ENCODE measurements at places on chromosomes 6 and 20.
A peak's percentile ranks its signal among the peaks of the same experiment; 100 is the strongest.

DNA sequence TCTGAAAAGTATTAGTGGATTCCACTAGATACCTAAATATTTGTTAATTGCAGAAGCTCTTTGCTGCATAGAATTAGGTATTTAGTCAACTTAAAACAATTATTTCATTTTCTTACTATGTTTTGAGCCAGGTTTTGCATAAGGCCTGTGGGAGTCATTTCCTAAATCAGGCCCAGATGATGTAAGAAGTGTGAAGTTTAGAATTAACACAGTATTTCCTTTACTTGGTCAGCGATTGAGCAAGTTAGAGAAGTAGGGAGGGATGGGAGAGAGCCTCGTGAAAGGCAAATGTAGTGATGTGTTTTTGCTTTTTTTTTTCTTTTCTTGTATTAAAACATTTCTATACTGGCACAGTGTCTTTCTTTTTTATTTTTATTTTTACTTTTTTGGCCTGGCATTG lies 711.1 kb downstream of the HDGFL1 start:
- no peak for DNase-seq

DNA sequence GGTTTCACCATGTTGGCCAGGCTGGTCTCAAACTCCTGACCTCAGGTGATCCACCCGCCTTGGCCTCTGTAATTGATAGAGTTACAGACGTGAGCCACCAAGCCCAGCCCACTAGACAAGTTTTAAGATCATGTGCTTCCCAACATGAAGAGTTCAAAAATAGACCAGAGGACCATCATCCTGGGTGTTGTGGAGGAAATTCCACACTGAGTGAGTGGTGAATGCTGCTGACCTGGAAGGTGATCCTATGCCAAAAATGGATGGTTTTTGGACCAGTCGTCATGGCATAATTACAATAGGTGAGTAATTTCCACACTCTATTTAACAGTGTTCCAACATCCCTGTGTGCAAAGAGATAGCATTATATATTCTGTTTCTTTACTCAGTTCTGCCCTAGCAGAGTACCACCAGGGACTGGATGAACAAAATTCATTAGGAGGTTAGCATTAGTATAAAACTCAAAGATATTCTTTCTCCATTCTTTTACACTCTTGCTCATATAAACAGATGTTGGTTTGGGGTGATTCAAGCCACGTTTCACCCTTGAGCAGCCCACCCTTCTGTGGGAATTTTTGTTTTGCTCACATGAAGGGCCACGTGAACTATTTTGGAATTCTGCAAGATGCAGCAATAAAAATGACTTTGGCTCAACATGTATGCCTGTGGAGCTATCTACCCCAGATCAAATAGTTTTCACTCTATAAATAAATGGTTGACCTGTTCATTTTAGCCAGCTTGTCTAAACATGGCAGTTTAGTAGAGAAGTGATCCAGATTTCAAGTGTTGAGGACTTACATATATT lies 206.2 kb upstream of the TCF21 start:
- no peak for DNase-seq

DNA sequence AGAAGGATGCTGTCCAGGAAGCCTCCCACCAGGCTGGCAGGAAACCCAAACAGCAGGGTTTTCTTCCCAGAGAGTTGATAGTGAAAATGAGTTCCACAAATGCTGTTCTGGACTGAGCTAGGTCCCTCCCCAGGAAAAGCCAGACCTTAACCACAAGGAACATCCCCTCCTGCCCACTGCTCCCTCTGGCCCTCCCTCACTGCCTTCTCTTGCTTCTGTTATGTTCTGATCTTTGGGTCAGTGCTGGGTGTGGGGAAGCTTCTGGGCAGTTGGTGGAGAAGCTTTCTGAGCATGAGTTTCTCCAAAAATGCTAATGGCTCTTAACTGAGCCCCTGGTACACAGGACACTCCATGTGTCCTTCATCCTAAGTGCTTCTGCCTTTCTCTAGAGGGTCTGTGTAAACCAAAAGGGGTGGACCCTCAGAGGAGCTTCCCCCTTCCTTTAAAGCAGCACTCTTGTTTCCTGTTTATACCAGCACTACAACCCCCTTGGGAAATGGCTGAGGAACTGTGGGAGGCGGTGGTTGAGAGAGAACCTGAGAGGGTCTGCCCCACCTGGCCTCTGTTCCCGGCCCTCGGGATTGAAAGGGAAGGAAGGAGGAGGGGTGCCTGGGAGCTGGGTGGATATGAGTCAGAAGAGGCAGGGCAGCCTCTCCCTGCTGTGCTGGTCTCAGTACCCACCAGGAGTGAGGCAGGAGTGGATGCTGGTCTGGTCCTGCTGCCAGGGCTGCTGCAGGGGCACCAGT lies 42.0 kb downstream of the CDS2 start:
- peak; percentile 47 for DNase-seq

GRCh38 chr6:56541741-56542360 lies 100.8 kb downstream of the DST start:
- DNase-seq: no peak

GRCh38 chr6:43771858-43772680 lies 2.1 kb downstream of the VEGFA start:
- DNase-seq: peak; percentile 71
